ENCODE measurements at places on chromosomes 2 and 18.

GRCh38 chr2:11357428-11357972, 13.1 kb upstream of the ROCK2 start:
- DNase-seq, result no peak

GRCh38 chr18:25503567-25504081, 151.7 kb upstream of the ZNF521 start:
- no peak for DNase-seq

GRCh38 chr2:234420408-234420807, 76.5 kb downstream of the ARL4C start:
- no peak for DNase-seq

DNA sequence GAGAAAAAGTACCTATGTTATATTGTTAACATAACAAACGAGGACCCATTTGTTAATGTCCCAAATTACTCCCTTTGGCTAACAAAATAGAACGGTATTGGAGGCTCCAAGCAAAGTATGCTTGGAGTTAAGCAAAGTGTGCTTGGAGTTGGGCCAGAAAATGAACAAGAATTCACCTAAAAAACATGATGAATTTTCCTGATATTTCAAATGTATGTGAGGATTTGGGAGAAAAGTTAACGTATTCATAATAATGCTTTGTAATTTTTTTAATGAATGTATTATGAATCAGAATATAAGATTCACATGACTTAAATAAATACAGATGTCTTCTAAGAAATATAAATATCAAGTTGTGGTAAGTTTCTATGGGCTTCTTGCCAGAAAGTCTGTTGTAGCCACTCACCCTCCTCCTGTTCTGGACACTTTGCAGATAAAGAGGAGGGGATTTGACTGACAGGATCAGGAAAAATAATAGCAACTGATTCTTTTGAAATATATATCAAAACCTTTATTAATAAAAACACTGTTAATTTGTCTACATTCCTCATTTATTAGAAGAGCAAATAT, 423.7 kb upstream of the MMADHC start:
- no peak for DNase-seq

- no peak for DNase-seq
Observed at GRCh38 chr18:50506362-50506761, 53.5 kb upstream of the MAPK4 start.

DNA sequence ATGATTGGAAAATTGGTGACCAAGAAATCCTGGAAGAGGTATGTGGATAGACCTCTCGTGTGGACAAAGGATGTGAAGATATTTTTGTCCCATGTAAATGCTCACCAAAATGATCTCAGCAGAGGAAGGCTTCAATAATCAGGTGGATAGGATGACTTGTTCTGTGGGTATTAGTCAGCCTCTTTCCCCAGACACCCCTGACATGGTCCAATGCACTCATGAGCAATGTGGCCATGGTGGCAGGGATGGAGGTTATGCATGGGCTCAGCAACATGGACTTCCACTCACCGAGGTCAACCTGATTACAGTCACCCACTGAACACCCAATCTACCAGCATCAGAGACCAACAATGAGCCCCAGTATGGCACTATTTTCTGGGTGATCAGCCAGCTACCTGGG, 20.2 kb downstream of the CHRNA1 start:
- no peak for DNase-seq

DNA sequence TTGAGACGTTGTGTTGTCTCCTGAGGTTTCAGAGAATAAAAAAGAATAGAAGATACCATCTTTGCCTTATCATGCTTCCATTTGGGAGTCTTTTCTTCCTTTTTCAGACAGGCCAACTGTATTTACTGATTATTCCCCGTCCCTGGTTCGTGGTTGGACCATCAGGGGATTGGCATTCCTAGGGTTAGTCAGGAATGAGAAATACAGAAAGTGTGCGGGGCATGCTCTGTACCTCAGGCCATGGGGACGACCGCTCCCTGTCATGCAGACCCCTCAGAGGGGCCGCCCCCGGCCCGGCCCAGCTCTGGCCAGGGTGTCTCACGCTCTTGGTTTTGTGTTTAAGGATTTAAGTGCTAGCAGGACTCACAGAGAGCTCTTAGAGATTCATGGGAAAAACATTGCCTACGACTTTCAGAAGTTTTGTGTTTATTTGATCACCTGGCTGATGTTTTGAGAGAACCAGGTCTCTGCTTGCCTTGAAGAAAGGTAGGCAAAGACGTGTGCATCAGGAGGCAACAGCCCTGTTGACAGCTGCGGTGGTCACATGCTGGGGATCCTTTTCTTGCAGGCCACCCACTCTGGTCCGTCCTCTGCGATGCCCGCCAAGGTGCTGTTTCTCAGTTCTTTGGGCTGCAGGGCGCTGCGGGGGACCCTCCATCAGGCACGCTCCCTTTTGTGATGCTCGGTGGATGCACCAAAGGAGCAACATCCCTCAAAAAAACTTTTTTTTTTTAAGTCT, 317.8 kb downstream of the AGAP1 start:
- no peak for DNase-seq

DNA sequence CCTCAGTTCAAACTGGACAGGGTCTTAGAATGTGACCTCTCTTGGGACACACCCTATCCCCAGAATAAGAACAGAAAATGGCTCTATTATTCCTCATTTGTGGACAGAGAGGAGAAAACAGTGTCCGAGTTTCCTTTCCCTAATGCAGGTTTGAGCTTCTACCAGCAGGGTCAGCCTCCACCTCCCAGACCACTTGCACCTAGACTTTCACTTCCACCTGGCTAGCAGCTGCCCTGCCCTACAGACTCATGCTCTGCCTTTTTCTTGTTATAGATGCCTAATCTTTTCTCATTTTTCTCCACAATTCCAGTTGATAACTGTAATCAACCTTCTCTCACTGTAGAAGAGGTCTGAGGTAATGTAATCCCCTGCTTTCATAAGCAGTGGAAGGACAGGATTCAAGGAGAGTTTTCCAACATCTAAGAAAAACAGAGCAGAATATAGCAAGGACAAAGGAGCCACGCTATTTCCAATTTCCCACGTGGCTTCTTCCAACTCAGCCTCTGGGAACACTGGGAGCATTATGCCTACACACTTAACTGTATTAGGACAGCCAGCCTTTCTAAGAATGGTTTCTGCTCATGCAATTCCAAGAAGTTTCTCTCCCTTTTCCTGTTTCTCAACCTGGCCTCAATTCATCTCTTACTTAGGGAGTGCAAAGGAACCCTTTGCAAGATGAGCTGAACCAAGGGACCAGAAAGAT, 239.8 kb downstream of the BCL11A start:
- DNase-seq, result no peak

DNA sequence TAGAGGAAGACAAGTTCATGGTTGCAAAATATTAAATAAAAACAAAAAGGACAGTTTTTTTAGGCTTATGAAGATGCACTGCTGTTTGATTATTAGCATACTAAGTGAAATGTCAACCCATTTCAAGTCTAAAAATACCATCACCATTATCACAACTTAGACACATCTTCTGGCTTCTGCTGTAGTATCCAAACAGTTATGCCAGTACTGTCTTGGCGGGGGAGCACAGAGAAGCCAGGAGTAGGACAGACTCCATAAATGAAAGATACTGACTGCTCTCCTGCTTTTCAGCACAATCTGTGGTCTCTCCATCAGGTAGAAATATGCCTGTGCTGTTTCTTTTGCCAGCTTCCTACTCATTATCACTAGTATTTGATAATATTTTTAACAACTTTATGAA, 179.2 kb upstream of the DSEL start:
- DNase-seq, result no peak

GRCh38 chr18:79560042-79560860, 119.4 kb upstream of the CTDP1 start:
- no peak for DNase-seq

DNA sequence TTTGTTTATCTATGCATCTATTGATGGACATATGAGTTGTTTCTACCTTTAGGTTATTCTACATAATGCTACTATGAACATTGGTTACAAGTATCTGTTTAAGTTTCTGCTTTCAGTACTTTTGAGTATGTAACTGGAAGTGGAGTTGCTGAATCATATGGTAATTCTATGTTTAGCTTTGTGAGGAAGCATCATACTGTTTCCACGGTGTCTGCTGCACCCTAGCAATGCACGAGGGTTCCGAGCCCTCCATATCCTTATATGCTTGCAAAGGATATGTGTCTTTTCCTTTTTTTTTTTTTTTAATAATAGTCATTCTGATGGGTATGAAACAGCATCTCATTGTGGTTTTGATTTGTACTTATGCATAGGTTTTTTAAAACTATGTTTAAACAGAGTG, 83.7 kb downstream of the FMNL2 start:
- no peak for DNase-seq

- no peak for DNase-seq
Observed at GRCh38 chr18:62683935-62684334, 31.4 kb upstream of the PHLPP1 start.

DNA sequence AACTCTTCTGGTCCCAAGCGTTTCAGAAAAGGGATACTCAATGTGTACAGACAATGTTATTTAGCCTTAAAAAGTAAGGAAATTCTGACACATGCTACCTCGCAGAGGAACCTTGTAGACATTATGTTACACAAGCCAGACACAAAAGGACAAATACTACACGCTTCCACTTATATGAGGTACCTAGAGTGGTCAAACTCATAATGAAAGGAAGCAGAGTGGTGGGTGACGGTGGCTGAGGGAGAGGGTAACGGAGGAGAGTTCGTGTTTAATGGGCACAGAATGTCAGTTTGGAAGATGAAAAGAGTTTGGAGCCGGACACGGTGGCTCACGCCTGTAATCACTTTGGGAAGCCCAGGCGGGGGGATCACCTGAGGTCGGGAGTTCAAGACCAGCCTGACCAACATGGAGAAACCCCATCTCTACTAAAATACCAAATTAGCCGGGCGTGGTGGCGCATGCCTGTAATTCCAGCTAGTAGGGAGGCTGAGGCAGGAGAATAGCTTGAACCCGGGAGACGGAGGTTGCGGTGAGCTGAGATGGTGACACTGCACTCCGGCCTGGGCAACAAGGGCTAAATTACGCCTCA, 1.4 kb downstream of the MCM6 start:
- no peak for DNase-seq

GRCh38 chr2:151056870-151057269, 204.8 kb downstream of the RBM43 start:
- no peak for DNase-seq

DNA sequence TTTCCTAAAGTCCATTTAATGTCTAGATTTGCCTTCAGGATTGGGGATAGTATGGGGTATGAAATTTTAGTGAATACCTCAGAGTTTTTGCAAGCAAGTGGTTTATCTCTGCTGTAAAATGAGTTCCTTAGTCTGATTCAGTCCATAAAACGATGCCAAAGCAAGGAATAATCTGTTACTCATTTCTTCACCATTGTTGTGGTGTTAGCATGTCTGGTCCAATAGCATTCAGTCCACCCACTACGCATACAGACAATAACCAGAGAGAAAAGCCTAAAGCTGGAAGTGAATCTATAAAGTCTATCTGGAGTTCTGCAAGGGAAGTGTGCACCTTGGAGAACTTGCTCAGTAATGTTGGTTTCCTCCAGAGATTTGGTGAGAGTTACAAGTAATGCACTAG, 12.9 kb upstream of the DPP4 start:
- DNase-seq, result no peak

DNA sequence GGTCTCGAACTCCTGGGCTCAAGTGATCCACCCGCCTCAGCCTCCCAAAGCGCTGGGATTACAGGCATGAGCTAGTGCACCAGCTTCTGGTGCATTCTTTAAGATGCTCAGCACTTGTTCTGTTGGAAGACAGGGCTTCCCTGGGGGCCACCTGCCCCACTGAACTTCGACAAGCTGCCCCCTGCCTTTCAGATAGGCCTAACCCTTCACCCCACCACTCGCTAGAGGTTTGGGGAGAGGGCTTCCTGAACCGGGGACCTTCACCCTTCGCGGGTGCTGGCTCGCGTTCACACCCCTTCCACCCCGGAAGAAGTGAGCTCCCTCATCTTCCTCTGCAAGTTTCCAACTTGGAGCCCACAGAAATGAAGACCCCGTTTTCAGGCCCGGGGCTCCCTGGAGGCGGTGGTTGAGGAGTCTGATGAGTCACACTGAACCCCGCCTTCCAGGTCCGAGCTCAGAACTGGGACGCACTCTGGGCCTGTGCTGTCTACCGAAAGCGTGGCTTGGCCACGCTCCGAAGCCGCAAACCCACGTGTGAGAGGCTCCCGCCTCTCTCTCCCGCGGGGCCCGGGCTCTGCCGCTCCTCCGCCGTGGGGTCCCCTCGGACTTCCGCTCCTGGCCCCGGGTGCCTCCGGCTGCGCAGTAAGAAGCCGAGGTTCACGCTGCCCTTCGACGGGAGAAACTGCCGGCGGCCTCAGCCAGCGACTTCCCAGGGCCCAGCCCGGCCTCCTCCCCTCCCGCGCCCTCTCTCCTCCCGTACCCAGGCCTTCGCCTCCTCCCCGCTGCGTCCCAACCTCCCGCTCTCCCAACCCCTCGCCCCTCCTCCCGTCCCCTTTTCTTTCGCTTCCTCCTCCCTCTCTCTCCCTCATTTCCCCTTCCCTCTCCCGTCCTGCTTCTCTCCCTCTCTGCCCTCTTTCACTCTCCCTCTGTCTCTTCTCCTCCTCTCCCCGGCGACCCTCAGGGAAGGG, 47.5 kb upstream of the SP3 start:
- DNase-seq, result no peak

DNA sequence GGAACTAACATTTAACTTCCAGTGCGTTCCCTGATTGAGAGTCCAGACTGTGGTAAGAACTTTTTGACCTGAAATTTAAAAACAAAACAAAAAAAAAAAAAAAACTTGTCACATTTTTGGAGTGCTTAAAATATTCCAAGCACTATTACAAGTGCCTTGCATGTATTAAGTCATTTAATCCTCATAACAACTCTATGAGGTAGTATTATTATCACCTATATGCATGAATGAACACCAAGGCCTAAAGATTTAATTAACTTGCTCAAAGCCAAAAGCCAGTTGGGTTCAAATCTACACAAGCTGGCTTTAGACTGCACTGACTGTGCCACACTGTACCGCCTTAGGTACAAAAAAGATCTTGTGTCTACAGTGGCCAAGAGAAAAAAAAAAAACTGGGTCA, 35.2 kb downstream of the METTL4 start:
- DNase-seq, result no peak

DNA sequence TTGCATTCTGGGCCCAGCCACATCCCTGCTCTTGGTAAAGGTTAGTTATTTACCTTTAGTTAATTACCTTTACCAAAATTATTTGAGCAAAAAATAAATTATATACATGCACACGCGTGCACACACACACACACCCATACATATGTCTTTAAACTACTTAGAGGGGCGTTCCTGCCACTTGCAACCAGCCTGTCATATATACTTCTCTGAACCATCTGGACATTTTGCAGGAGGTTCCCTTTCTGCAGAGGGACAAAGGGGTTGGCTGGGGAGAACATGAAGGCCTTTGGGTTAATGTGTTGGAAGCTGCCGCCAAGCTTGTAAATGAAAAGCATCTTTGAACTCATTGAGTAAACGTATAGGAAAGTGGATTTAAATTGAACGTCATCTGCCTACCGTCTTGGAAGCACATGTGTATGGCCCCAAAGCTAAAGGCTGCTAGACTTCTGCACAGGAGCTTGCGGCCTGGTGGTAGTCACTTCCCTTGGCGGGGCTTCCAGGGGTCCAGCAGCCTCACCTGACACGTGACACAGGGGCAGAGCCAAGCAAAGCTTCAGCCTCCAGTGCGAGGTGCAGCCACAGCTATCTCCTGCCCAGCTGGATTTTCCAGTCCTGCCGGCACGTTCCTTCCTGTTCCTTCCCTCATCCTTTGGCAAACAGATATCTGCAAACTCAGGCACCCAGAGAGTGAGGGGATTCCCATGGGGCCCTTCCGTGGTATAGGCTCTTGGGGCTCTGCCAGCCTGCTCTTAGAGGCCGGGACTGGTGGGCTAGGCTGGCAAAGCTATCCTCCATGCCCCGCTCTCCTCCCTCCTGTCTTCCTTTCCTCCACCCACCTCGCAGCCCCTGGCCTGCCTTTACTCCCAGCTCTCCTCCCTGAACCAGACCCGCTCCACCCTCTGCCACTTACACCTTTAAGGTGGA, 46.1 kb downstream of the SERTAD2 start:
- no peak for DNase-seq

All from stimulated activated CD8-positive, alpha-beta memory T cell treated with anti-CD3 and anti-CD28 coated beads, Interleukin-15, amount 100 ng/mL, for 1 hour (primary cell).